ENCODE measurements at places on chromosomes 3 and 15.

DNA sequence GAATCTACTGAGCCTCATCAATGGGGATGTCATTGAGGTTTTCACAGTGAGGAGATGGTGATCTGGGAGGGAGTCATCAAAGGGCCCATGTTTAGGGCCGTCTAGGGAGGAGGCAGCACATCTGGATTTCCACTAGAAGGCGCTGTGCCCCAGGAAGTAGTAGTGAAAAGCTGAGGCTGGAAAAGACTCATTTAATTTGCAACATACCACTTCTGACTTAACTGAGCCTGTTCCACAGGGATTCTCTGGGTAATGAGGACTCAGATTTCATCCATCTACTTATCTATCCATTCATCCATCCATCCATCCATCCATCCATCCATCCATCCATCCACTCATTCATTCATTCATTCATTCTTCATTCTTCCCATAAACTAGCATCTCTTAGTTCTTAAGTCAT is 17.4 kb upstream of the SHF start:
- peak; percentile 61 for DNase-seq

DNA sequence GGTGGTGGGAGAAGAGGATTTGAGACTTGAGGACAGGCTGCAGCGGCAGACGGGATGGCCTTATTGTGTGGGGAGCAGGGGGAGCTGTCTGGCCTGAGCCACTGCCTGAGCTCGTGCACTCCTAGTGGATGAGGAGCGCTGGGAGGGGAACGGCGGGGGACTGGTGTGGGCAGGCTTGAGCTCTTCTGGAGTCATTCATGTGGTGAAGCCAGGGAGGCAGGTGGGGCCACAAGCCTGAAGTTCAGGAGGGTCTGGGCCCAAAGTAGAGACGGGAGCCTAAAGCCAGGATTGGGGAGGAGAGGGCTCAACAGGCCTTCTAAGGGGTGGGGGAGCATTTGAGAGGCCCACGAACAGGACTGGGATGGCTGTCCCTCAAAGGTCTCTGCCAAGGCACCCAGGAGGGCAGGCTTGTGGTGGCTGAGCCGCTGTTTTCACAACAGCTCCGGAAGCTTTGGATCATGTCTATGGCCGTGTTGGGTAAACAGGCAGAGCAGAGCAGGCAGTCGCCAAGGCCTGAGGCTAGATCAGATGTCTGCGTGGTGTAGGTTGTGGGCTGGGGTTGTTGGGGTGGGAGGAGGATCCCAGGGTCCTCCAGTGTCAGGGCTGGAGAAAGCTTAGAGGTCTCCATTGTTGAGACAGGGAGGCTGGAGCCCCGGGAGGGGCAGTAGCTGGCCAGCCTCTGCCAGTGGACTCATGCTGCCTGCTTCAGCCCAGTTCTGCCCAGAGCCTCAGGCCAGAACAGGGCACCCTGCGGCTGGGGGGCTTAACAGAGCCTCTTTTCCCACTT is 8.2 kb downstream of the PRKCD start:
- DNase-seq, result no peak

DNA sequence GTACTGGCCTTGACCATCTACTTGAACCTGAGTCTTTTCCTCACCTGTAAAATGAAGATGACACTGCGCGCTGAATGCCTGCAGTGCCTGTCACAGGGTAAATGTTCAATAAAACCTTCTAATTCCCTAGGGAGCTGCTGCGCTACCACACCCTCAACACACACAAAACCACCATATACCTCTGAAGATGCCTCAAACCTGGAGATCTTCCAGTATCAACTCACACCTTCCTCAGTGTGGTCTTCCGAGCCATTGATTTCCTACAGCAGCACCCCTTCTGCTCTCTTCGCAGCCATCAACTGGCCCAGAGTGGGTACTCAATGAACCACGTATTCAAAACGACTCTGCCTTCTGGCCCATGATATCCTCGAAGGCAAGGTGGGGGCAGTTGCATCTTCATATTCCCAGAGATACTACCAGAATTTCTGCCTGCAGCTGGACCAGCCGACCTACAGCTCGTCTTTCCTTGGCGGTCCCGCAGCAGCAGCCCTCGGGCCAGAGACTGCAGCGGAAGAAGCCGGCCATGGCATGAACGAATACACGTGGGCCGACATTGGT is 695 bp downstream of the RPL32 start:
- DNase-seq, result no peak

- DNase-seq, result no peak
These were observed 83.4 kb downstream of the NEK11 start for GRCh38 chr3:131110087-131110486.
